ENCODE measurements at places on chromosomes 3 and 15.
A peak's percentile ranks its signal among the peaks of the same experiment; 100 is the strongest.

DNA sequence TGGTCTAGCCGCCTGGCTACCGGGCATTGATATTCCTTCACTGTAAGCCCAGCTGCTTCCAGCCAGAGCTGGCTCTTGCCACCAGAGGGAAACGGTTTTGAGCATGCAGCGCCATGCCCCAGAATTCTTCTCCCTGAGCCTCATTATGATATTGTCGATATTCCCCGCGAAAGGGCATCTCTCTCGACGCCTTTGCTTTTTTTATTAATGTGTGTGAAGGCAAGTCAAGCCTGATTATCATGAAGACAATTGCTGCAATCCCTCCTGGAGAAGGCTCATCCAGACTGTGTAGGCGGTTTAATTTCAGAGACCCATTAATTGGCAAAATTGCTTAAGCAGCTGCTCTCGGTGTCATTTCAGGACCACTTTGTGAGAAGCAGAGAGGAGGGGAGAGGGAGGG is 321.2 kb upstream of the TLE3 start:
- no peak for ATAC-seq

- no peak for ATAC-seq
Observed at GRCh38 chr15:63764124-63764803, 69.5 kb downstream of the HERC1 start.

- ATAC-seq: peak; percentile 63
Observed at GRCh38 chr3:56988458-56989168, 71.9 kb upstream of the SPATA12 start.

GRCh38 chr3:185988080-185988815 is 50.4 kb upstream of the TRA2B start:
- ATAC-seq: no peak

GRCh38 chr15:84669726-84670125 is 11.7 kb upstream of the NMB start:
- ATAC-seq: peak; percentile 29

DNA sequence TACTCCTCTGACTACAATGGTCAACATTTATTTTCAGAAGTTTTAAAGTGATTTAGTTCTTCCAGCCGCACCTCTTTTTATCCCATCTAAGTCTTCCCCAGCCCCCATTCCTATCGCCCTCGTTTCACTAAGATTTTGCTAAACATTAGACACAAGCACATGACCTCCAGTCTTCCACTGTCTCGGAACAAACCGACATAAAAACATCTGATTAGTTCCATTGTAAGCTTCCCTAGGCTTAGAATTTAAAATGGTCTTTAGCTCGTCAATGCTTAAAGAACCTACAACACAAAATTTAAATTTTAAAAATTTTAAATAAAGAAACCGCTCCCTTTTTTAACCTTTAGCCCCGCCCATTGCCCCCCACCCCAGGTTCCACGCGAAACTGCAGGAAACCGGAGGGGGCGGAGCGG is 284 bp upstream of the TSC22D2 start:
- ATAC-seq: peak; percentile 1

DNA sequence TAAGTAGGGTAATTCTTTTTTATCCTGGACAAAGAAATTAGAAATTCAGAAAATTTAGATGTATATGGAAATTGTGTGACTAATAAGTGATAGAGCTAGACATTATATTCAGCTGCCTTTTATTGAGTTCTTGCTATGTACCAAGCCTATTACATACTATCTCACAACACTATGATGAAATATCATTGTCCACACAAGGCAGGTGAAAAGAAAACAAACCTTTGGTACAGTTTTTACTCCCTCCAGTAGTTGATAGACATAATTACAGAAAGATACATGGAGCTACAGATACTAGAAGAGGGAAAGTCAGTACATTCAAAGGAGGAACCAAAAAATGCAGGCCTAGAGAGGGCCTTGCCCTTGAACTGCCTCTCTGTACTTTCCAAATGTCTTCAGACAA is 4.8 kb downstream of the IQCH start:
- no peak for ATAC-seq

DNA sequence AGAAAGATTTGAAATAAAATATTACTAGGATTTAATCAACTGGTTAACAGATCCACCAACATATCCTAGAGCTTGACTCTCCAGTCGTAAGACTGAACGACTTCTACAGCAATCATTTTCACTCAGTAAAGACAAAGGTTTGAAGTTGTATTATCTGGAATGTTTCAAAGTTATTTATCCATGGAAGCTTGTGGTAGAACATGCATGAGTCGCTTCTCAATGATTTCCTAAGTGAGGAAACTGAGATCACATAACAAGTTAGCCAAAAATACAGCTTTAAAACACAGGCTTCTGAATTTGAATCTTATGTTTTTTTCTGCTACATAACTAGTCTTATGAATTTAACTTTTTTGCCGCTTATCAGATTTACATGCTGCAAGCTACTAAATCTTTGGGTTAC is 241.8 kb downstream of the FOXP1 start:
- no peak for ATAC-seq

- ATAC-seq: no peak
Observed at GRCh38 chr3:39205131-39205530, 12.7 kb upstream of the XIRP1 start.

DNA sequence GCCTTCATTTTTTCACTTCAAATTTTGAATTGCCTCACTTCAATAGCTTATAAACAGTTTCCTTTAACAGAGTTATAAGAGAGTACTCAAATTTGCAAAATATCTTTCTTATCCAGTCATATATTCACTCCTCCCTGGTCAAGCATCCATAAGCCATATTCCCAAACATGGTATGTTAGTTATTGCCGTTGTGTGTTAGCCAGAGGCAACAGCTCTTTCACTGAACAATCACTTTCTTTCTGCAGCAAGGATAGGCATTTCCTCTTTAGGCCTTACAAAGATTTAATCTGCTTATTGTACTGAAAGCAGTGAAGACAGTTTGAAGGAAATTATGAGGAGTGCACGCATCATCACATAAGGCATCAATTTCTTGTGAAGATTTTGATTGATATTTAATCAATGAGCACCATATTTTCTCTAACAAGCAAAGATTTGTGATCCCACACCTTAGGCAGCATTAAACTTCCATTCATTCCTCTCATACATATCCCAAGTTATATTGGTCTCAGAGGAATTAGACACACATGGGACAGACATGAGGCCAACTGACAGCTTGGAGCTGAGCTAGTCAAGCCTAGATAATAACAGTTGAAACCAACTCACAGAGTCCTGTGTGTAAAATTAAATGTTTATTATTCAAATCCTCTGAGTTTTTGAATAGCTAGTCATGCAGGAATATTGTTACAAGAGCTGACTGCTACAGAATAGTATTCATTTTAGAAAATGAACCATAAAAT is 80.0 kb upstream of the EPHA6 start:
- no peak for ATAC-seq

GRCh38 chr3:172580680-172581401 is 57.6 kb upstream of the TNFSF10 start:
- ATAC-seq: peak; percentile 48

DNA sequence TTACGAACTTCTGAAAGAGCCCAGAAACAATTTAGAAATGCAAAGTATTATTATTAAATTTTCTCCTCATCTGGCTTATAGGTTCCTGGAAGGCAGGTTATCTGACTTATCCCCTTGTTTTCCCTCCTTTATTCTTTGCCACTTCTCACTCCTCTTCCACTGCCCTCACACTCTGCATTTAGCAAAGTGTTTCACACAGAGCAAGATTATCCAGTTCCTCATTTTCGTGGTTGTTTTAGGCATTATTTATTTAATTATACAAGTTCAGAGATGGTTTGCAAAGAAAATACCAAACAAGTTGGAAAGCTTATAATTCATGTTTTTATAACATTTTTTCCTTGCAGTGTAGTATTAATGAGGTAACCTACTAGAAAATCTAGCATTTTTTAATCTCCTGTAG is 544.9 kb downstream of the NSUN3 start:
- ATAC-seq: no peak

DNA sequence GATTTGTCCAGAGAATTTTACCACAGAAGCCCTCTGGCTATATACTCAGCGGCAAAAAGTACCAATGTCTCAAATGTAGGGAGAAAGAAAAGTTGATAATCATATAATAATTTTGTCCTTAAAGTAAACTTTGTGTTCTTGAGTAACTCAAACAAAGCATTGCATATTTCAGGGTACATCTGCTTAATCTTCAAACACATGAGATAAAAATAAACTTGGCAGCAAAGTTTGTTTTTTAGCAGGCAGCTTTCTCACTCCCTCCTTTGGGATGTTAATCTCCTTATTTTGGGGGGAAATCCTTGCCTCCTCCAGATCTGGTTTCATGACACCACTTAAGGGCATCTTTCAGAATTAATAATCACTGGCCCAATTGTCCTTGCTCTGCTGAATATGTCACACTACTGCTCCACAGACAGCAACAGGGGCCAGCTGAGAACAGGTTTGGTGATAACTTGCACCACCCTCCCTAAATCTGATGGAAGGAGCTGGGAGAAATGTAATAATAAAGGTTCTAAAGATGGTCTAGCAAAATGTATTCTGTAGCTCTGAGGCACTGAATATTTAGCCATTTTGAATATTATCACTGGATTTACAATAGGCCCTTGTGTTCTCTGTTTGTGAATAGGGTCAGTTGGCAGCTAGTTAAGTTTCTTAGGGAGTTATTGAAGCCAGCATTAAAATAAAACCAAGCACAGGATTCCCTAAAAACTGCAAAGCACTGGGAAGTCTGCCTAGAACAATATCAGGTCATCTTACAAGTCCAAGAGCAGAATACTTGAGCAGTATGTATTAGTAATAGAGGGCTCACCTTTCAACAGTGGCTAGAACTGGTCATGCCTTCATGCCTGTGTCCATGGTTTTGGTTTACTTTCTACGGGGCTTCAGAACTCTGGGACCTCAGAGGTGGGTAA is 79.2 kb downstream of the EFL1 start:
- ATAC-seq: no peak

DNA sequence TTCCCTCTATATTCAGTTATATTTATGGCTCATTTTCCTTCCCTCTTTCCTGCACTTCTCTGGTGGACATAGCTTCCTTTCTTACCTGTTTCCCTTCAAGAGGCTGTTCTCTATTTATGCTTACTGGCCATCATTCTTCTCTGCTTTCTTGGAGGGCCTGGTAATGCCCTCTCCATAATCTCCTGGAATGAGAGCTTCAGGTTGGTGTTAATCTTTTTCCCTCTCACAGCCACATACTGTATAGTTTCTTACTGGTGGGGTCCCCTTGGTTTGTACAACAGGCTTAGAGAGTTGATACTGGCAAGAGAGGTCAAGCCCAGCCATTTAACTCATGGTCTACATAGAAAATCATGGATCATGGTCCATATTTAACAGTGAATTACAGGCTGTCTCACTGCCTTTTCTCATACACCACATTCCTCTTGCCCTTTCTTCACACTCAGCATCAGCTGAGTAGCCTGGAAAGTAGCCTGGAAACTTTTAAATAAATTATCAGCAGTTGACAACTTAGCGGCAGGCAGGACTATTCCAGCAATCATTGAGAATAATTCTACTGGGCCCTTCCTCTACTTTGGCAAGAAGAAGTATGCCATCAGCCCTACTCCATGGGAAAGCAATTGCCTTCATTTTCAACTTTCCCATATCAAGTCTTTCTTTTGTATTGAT is 38.0 kb upstream of the DPH6 start:
- ATAC-seq: no peak

- ATAC-seq: no peak
Observed at GRCh38 chr15:27902680-27903385, 196.3 kb downstream of the OCA2 start.

- ATAC-seq: no peak
Observed at GRCh38 chr3:45524565-45524964, 70.0 kb upstream of the LIMD1 start.

- no peak for ATAC-seq
Observed at GRCh38 chr3:16216373-16216935, 42.0 kb downstream of the GALNT15 start.

- no peak for ATAC-seq
Observed at GRCh38 chr3:123054931-123055330, 11.9 kb upstream of the PDIA5 start.

DNA sequence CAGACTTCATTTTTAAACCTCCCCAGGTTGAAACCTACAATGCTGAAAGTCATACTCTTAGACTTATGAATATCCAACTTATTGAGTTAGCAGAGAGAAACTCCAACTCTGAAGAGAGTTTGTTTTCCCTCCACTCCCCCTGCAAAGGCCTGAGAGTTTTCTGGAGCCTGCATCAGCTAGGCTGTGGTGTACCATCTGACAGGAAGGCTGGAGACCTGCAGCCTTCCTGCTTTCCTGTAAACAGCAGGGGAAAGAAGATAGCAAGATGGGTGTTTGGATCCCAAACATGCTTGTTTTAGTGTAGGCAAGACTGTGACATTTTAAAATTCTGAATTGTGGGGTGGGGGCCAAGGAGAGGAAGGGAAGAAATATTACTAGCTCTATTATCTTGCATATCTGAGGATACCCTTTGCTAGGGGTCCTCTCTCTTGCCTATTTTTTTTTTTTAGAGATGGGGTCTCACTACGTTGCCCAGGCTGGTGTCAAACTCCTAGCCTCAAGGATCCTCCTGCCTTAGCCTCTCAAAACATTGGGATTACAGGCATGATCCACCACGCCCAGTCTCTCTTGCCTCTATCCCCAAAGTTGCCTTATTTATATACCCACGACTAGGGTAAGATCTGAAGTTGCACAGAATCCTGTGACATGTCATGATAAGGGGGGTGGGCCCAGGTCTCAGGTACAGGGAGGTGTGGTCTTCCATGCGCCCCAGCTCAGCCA is 51.0 kb upstream of the USP3 start:
- ATAC-seq: no peak

- no peak for ATAC-seq
Observed at GRCh38 chr3:129610276-129610675, 3.8 kb upstream of the PLXND1 start.

GRCh38 chr3:180825964-180826363 is 86.5 kb upstream of the FXR1 start:
- no peak for ATAC-seq

- ATAC-seq: no peak
Observed at GRCh38 chr3:127796831-127797150, 25.5 kb downstream of the MGLL start.

- ATAC-seq: peak; percentile 30
Observed at GRCh38 chr15:31328428-31328968, 1.9 kb downstream of the KLF13 start.

DNA sequence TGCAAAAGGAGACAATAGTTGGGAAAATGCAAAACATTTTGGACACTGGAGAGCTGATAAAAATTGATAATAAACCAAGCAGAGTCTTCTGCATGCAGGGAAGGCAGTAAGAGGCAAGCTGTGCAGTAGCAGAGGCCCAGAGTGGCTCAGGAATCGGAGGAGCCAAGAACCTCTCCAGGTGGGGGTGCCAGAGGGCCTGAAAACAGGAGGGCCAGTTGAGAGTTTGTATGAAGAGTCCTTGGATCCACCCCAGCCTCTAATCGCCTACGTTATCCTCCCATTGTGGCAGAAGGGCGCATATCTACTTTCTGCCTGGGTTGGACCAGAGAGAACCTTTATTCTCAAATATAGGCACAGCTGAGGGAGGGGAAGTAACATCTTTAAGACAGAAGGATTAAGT is 48.9 kb upstream of the RBP1 start:
- ATAC-seq: no peak

GRCh38 chr15:71226536-71227455 is 111.5 kb downstream of the THSD4 start:
- no peak for ATAC-seq

All from activated T-helper 17 cell treated with anti-CD3 and anti-CD28 coated beads, Interleukin-2, amount 50 U/mL, for 72 hours (primary cell).